Pancreas (tissue), 10 donors: ENCODE measurements at places on chromosomes 1 and 21. TPM values are rescaled to one million over a fixed set of nuclear protein-coding genes. Genes with fewer than 3 reads are reported as not detected.

Gene F11R
- total RNA-seq, result 38.7 TPM

Gene CAPN8
- total RNA-seq, result 1.2 TPM

- H3K27ac ChIP-seq, result no peak overlapping the region
- H3K4me3 ChIP-seq, result no peak overlapping the region
- no peaks in the 10 kb centered on the region for H3K27me3 ChIP-seq
- no peaks in the 10 kb centered on the region for H3K4me1 ChIP-seq
- no peaks in the 10 kb centered on the region for H3K36me3 ChIP-seq
- no peak for DNase-seq
Measured at GRCh38 chr21:38930066-38930465, 124.3 kb downstream of the ETS2 start.

DNA sequence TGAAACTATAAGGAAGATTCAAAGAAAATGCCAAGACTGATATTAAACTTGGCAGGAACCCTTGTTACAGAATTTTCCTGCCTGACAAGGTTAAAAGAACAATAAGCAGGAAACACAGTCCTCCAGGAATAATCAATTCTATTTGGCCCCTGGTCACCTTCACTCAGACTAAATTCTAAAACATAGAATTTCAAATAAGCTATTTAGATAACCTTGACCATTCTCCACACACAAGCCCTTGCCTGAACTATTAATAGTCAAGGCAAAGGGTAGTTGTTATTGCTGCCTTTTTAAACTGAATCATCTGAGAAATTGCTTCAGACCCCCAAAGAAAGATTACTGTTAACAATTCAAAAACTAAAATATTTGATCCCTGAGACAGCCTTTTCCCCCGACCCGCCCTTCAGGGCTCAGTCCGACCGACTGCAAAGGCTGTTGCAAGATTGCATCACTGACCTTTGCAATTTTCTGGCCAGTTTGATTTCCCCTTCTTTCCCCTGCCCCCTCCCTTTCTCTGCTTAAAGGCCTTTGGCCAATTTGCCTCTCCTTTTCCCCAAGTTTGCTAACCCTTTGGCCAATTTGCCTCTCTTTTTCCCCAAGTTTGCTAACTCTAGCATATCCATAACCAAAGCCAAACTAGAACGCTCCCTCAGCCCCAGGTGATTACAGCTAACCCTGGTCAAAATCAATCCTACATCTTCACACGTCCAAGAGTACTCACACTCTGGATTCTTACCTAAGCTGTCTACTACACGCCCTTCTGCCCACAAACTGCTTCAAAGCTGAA, 1.4 kb upstream of the G0S2 start:
- no peaks in the 10 kb centered on the region for H3K27me3 ChIP-seq
- DNase-seq, result no peak
- H3K4me3 ChIP-seq, result no peak overlapping the region
- H3K27ac ChIP-seq, result peak overlapping the region; percentile 29

GRCh38 chr1:183027791-183028190, 4.6 kb downstream of the LAMC1 start:
- H3K27me3 ChIP-seq, result no peaks in the 10 kb centered on the region
- H3K27ac ChIP-seq, result no peak overlapping the region
- H3K4me1 ChIP-seq, result no peaks in the 10 kb centered on the region
- no peaks in the 10 kb centered on the region for H3K36me3 ChIP-seq
- no peak overlapping the region for H3K4me3 ChIP-seq

GRCh38 chr21:44630440-44630839, 3.5 kb downstream of the KRTAP10-9 start:
- no peak overlapping the region for H3K27ac ChIP-seq
- no peaks in the 10 kb centered on the region for H3K36me3 ChIP-seq
- no peaks in the 10 kb centered on the region for H3K4me1 ChIP-seq
- H3K4me3 ChIP-seq, result no peak overlapping the region
- no peak for DNase-seq

DNA sequence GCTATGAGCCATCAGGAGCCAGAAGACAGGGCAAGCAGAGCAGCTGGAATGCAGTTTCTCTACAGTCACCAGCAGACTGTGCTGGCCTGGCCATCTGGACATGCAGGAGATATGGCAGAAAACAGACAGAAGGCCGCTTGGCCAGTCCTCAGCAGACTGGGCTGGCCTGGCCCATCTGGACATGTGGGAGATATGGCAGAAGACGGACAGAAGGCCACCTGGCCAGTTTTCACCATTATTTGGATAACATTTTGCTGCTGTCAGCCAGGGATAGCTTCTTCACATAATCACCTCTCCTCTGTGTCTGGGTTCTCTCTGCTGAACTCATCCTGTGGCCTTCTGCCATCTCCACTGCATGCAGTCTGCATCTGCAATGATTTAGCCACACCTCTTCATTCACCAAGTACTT, 25.0 kb upstream of the CACYBP start:
- DNase-seq, result no peak
- no peaks in the 10 kb centered on the region for H3K4me1 ChIP-seq
- H3K27me3 ChIP-seq, result no peaks in the 10 kb centered on the region
- no peaks in the 10 kb centered on the region for H3K36me3 ChIP-seq
- no peak overlapping the region for H3K27ac ChIP-seq
- H3K4me3 ChIP-seq, result no peak overlapping the region
